ENCODE measurements at places on chromosomes 3 and 15.

- no peak for DNase-seq
Observed at GRCh38 chr3:41159588-41160189, 39.6 kb upstream of the CTNNB1 start.

DNA sequence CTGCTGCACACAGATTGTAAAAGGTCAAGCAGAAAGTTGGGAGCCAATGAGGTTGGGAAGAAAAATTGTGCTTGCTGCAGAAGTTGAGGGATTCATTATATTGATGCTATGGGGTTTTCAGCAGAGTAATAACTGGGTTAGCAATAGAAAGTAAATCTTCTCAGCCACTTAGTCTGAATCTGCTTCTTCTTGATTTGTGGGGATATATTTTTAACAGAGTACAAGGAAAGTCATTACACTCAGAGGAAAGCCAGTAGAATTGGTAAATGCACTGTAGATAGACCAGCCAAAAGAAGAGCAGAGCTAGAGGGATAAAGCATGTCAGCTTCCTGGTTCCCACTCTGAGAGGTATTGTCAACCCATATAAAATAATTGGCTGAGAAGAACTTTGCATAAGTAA, 663.6 kb downstream of the NLGN1 start:
- DNase-seq, result no peak

GRCh38 chr3:128555098-128555825, 62.3 kb upstream of the GATA2 start:
- no peak for DNase-seq

DNA sequence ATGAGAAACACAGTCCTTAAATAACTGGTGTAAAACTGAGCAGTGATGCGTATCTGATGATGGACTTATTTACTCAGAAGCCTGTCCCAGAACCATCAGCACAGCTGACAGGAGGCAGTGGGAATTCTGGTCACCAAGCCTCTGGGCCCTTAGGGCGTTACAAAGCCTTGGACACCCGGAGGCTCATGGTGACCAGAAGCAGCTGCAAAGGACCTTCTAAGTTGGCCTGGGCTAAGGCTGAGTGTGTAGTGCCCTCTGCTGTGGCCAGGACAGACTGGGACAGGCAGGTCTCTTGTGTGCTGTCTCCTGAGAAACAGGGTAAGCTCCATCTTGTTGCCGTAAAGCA, 168.9 kb downstream of the ATP10A start:
- DNase-seq, result no peak

DNA sequence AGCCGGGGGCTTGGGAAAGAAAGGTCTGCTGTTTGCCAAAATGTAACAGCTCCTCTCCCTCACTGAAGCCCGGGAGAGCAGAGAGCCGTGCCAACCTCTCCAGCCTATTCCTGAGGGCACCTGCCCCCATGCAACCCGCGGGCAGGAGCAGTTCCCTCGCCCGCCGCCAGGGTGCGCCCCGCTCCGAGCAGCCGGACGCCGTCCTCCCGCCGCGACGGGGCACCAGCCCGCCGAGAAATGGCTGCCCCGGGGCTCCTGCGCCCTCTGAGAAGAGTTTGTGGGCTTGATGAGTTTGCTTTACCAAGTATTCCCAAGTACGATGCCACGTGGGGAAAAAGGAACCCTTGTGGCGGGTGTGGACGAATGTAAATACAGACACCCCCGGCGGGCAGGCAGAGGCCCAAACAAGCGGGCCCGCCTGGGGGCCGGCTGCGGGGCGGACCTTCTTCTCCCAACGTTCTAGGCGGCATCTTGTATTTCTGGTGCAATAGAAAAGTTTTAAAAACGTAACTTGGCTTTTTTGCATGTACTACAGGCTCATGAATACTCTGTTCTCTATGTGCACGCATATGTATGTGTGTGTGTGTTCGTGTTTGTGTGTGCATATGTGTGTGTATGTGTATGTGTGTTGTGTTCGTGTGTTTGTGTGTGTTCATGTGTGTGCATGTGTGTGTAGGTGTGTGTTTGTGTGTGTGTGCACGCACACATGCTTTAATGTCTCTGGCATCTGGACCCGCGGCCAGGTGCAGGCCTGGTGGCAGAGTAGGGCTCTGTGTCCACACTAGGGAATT, 162.9 kb downstream of the CHSY1 start:
- peak; percentile 91 for DNase-seq

- DNase-seq, result no peak
Observed at GRCh38 chr3:12681943-12682390, 18.1 kb upstream of the RAF1 start.

- no peak for DNase-seq
Observed at GRCh38 chr15:64930019-64930652, 18.4 kb downstream of the ANKDD1A start.

DNA sequence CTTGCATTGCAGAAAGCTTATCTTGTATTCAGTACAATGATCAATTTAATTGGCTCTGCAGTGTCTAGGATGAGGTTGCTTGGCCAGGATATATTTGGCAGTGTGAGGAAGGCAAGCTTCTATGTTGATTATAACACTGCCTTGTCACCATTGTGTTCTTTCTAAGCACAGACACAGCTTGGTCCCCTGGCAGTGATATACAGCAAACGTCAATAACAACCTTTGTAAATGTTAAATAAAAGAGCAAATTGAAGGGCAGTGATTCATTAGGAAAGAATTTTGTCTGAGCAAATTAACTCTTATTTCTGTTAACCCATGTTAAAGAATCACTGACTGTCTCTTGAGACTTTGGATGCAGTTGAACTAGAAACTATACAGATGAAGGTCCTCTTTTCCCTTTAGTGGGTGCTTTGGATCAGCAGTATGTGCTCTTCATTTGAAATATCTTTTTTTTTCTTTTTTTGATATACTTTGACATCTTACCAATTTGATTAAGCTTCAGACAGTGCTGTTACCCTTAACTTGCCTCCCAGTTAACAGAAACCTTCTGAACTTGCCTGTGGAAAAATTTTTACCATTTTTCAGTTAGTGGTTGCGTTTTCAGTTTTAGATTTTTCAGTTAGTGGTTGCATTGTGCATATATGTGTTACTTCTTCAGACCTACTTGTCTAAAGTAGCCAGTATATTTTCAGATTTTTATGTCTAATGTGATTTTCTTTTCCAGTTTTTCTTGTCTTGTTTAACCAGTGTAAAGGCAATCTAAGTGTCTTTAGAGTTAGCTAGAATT, 199.8 kb downstream of the TCF12 start:
- DNase-seq, result no peak

DNA sequence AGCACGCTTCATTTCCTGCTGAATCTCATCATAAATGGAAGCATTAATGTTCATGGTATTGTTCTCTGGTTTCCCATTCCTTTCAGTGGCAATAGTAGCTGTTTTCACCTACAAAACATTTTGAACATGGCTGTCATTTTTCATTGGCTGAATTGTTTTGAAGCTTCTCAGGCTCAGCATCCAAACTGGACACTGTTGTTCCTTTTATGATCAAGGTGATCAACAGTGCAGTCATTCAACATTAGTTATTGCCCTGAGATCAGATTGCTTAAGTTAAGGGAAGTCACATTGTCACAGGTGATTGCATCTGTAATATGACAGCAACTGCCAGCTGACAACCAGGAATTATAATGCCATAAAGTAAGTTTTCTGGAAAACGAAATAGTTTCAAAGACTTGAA, 46.9 kb downstream of the SATB1 start:
- DNase-seq, result no peak

- no peak for DNase-seq
Observed at GRCh38 chr3:133121450-133121849, 83.3 kb downstream of the TMEM108 start.

- DNase-seq, result peak; percentile 73
Observed at GRCh38 chr3:107927361-107928083, 163.3 kb downstream of the CD47 start.

DNA sequence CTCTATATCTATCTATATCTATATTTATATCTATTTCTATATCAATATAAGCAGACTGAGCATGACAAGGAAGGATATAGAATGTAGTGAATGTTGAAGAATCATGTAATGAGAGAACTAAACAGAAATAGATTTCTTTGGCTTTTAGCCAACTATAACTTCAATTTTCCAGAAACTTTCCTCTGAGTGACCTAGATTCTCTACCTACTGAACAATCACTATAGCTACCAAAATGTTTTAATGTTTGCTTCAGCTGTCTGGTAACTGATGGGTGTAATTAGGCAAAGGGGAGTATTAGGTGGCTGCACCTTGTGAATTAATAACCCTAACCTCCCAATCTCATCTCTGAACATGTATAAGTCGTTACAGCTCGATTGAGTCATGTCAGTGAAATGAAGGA, 76.4 kb upstream of the ROBO1 start:
- no peak for DNase-seq

GRCh38 chr15:82919231-82919886, 33.2 kb downstream of the HOMER2 start:
- no peak for DNase-seq

DNA sequence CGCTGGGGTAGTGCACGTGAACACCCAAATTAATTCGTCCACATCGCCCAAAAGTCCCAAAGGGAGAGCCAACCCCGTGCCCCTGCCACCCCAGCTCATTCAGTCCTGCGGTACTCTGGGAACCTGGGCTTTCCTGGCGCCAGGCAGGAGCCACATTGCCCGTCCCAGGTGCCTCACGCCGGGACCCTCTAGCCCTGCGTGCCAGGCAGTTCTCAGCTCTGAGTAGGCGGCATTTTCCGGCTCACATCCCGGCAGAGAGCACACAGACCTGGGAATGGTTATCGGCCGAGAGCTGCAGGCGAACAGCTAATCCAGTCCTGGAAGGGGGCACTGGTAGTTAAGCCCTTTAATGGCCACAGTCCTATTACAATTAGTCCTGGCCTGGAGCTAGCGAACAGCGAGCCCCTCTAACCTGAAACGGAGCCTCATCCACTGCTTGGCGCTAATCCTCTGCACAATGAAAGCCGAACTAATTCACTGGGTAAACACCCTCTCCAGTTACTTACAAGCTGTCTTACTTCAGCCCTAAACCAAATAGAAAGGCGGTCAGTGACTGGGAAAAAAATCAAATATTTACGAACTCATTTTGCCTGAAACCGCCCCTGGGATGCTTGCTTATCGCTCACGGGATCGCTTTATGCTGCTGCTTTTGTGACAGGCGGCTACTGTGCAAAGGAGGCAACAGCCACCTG, 254.6 kb upstream of the SOX14 start:
- DNase-seq, result no peak

- no peak for DNase-seq
Observed at GRCh38 chr3:121759541-121760202, 10.1 kb upstream of the GOLGB1 start.

DNA sequence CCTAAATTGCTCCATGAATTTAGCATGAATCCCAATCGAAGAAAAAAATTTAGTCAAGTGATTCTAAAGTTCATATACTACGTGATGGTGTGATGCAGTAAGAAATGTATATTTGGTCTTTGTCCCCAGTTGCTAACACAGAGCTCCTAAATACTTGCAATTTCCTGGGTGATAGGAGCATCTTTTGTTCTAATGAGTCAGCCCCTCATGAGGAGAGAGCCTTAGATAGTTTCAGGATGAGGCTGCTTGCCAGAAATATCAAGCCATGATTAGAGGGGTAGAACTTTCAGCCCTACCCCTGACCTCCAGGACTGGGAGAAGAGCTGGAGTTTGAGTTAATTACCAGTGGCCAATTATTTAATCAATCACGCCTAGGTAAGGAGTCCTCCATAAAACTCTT, 170.2 kb downstream of the PDE8A start:
- no peak for DNase-seq

GRCh38 chr15:40772014-40772413, 2.2 kb downstream of the C15orf62 start:
- DNase-seq, result no peak

GRCh38 chr3:101898752-101899169, 49.4 kb downstream of the NFKBIZ start:
- DNase-seq, result no peak

- no peak for DNase-seq
Observed at GRCh38 chr3:171954690-171955383, 84.5 kb upstream of the FNDC3B start.

GRCh38 chr3:169218314-169218983, 445.1 kb downstream of the MECOM start:
- DNase-seq, result no peak

DNA sequence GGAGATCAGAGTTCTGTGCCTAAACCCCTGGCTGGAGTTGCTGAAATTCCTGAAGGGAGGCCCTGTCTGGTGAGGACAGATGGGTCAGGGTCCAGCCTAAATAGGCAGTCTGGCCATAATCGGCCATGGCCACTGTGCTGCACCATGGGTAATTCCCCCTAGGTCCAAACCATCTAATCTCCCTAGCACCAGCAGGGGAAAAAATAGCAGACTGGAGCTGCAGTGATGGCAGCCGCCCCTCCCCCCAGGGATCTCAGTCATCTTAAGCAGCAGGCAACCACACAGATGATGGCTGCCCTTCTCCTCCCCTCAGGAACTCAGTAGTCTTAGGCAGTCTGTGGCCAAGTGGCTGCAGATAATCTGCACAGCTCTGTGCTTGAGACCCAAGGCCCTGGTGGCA, 68.4 kb upstream of the CD96 start:
- DNase-seq, result no peak

- no peak for DNase-seq
Observed at GRCh38 chr15:27843146-27843545, 256.0 kb downstream of the OCA2 start.

DNA sequence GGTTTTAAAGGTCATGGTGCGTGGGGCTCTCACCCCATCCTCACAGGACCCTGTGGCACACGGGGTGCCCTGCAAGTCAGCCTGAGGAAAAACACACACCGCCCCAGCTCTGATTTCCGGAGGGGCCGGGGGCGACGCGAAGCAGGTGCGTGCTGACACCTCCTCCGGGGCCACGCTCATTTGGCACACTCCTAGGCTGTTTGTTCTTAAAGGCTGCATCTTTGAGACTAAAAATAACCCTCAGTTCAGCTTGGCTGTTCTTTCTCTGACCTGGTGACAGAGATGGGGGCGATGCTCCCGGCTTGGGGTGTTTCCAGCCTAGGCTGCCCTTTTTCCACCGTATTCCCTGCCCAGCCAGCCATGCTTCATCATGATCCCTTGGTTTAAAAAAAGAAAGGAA, 141.5 kb upstream of the TPM1 start:
- no peak for DNase-seq

GRCh38 chr3:137360531-137361201, 402.9 kb downstream of the IL20RB start:
- no peak for DNase-seq

GRCh38 chr15:74438206-74438605, 4.4 kb upstream of the SEMA7A start:
- DNase-seq, result no peak
